ENCODE measurements at places on chromosomes 6 and 20.

DNA sequence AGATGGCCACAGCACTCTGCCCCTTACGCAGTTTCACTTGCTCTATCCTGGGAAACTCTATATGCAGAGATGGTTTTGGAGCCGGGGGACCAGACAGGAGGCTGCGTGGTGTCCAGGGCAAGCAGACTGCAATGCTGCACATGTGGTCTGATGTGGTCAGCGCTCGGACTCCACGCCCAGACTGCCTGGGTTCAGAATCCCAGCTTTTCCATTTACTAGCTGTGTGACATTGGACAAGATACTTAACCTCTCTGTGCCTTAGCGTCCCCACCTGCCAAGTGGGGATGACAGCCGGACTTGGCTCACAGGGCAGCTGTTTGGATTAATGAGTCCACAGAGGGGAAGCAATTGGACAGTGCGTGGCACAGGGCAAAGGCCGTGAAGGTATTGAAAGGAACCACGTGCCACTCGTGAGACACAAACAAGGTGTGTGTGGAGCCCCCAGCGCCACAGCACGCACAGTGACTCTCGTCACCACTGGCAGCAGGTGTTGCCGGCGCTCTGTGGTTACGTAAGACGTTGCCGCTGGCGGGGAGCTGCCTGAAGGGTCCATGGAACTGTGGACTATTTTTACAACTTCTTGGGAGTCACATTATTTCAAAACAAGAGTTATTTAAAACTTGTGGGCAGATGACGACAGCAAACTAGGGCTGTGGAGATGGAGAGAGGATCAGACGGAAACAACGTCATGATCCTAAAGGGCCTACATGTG lies 201.4 kb downstream of the PREX1 start:
- DNase-seq: peak; percentile 8

- no peak for DNase-seq
Measured at GRCh38 chr6:45457141-45457540, 79.4 kb upstream of the SUPT3H start.

- DNase-seq: no peak
Measured at GRCh38 chr6:46505693-46506512, 14.7 kb upstream of the RCAN2 start.

GRCh38 chr6:42400886-42401612 lies 50.7 kb downstream of the TRERF1 start:
- no peak for DNase-seq

GRCh38 chr20:33731693-33732165 lies at the start of gene ZNF341:
ZNF341 (plus strand) TSS chr20:33731996; CDS start chr20:33732022, 26 bp downstream.
- DNase-seq: no peak

- no peak for DNase-seq
Measured at GRCh38 chr20:45323731-45324130, 15.6 kb upstream of the MATN4 start.

DNA sequence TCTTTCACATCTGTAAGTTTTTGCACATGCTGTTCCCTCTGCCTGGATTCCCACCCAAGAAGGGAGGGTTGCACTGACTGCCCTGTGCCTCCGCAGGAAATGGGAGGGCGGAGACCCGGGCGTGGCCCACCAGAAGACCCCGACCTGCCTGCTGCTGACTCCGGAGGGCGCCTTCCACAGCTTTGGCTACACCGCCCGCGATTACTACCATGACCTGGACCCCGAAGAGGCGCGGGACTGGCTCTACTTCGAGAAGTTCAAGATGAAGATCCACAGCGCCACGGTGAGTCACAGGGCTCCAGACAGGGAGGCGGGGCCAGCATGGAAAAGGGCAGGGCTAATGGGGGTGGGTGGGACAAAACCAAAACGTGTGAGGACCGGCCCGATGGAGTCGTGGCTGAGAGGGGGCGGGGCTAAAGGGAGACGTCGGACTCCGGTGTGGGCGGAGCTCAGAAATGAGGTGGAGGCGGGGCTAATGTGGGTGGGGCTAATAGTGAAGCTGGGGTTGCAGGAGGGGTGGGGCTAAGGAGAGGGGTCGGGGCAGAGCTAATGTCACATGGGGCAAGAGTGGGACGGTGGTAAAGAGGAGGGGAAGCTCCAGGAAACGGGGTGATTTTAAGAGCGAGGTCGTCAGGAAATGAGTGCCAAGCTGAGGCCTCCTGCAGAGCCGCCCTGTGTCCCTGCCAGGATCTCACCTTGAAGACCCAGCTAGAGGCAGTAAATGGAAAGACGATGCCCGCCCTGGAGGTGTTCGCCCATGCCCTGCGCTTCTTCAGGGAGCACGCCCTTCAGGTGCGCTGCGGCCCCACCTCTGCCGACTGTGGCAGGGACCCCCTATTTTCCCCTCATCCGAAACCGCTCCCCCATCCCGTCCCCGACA lies 12.6 kb downstream of the HSPA12B start:
- DNase-seq: peak; percentile 26

DNA sequence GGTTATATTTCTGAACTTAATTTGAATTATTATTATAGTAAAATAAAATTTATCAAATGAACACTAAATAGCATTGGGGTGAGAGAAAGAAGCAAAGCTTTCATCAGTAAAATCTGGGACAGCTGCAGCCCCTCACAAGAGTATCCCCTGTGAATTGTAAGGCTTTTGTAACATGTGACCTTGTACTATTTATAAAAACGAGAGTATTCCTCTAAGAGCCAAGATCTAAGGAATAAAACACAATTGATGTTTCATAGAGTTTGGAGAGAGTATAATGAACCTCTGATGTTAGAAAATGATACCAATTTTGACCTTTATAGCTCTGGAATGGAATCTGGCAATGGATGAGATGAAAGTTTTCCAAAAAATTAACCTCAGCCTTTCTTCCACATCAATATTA lies 617.2 kb upstream of the ID4 start:
- DNase-seq: no peak

DNA sequence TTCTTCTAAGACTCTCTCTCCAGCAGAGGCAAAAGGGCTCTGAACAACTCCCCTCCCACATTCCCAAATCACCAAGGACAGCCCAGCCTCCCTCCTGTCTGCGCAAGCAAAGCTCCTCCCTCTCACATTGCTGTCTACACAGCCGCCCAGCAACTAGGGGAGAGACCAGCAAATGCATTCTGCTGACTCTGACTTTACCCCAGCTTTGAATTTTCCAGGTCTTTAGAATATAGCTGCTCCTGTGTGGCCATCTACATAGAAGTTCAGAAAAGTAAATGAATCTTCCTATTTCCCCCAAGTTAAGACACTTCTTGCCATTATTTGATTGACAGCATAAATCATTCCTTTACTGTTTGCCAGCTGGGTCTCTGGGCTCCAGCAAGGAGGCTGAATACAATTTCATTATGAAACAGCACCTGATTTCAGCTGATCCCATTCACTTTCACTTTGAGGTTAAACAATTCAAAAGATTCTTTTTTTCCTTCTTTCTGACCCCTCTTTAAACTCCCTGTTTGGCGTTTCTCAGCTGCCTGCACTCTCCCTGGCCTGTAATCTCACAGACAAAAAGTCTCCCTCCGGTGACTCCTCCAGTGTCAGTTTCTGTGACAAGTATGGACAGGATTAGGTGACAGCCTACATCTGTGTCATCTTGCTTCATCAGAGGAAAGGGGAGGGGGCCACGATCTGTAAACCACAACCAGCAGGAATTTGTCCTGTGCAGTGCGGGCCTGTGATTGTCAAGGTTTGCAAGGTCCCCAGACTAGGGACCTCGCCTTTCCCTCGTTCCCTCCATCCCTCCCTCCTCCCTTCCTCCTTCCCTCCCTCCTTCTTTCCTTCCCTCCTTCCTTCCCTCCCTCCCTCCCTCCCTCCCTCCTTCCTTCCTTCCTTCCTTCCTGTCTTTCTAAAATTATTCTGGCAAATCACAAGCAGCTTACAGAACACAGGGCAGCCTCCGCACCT lies 205.6 kb upstream of the RIN2 start:
- DNase-seq: peak; percentile 27

- no peak for DNase-seq
Measured at GRCh38 chr20:21767739-21768223, 62.3 kb downstream of the PAX1 start.

DNA sequence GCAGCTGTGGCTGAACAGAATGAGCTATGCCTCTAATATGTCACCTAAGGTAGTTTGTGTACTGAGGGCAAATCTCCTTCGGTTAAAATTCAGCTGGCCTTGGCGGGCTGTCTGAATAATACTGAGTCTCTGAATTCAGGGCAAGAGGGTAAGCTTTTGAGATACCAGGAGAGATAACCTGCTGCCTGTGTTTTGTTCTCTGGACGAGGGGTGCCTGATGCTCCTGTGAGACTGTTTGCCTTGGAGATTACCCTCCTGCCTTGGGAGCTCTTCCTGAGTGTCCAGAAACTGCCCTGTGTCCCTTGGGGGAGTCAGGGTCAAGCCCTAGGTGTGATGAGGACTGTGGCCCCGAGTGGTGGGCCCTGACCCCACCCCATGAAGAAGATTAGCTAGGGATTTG lies 282.9 kb downstream of the KIF16B start:
- DNase-seq: no peak

GRCh38 chr6:12594530-12594893 lies 122.1 kb upstream of the PHACTR1 start:
- DNase-seq: no peak

- DNase-seq: peak; percentile 24
Measured at GRCh38 chr6:13445005-13445743, 42.2 kb downstream of the GFOD1 start.

- DNase-seq: no peak
Measured at GRCh38 chr20:61722146-61722678, 343.5 kb downstream of the TAF4 start.

DNA sequence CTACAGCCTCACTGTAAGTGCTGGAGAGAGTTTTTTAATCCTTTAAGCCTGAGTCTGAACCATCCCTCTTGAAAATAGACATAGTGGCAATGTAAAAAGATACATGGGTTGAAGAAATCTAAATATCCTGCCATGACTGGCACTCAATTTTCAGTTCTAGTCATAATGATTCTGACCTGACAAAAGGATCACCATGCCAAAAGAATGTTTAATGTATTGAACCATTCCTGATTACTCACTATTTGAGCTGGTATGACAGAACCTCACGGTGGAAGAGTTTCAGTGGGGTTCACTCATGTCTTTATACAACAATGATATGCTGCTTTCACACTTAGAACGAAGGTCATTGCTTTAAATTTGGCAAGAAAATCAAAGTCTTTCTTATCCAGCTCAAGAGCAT lies 93.4 kb downstream of the HIVEP2 start:
- peak; percentile 51 for DNase-seq

DNA sequence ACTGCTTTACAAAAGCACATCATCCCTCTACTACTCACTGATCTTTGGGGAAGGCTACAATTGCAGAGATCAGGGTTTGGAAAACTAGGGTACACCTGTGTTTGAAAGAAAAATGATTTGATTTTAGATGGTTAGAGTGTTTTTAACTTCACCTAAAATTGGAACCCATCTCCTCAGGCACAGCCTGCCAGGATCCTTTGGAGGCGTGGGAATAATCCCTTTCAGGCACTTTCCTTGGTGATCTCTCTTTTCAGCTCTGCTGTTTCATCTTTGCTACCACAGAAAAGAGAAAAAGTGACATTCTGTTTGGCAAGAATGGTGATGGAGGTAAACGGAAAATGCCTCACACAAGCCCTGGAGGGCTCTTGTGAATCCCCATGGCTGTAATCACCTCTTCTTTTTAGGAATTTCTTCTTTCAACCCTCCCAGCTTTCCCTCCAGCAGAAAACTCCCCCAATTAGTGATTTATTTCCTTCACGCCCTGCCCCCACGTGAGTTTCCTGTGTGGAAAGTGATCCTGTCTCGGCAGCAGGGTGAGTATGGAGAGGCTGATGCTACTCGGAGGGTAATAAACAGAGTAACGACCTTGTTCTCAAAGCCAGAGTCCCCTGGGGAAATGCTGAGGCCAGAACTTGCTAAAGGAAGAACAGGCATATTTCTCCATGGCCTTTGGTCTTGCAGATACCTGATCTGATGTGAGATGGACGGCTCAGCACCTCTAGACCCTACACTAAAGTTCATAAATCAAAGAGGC lies 9.2 kb downstream of the KCNG1 start:
- no peak for DNase-seq

DNA sequence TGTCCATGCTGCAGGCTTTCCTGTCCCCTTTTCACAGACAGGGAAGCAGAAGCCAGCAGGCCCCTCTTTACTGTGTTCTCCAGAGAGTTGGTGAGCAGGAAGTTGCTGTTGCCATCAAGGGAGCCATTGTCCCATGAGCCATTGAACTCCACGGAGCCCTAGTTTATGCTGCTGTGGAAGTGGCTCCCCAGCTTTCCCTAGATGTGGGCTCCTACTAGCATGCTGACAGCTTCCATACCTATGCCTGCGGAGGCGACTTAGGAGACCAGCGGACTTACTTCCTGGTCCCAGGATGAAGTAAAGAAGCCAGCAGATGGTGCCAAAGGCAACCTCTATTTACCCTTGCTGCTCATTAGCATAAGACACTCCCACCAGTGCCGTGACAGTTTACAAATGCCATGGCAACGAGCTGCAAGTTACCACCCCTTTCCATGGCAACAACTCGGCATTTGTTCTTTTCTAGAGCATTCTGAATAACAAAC lies 30.8 kb upstream of the FKBP1A start:
- peak; percentile 54 for DNase-seq

GRCh38 chr20:62112368-62112767 lies 9.9 kb upstream of the LSM14B start:
- no peak for DNase-seq

- peak; percentile 71 for DNase-seq
Measured at GRCh38 chr6:140744659-140745320, 1370.3 kb upstream of the CITED2 start.

- DNase-seq: peak; percentile 48
Measured at GRCh38 chr20:47043086-47043485, 148.4 kb downstream of the EYA2 start.

GRCh38 chr6:87482366-87482765 lies 9.6 kb downstream of the SLC35A1 start:
- no peak for DNase-seq

GRCh38 chr20:46400253-46400652 lies 6.2 kb downstream of the ELMO2 start:
- DNase-seq: peak; percentile 79

DNA sequence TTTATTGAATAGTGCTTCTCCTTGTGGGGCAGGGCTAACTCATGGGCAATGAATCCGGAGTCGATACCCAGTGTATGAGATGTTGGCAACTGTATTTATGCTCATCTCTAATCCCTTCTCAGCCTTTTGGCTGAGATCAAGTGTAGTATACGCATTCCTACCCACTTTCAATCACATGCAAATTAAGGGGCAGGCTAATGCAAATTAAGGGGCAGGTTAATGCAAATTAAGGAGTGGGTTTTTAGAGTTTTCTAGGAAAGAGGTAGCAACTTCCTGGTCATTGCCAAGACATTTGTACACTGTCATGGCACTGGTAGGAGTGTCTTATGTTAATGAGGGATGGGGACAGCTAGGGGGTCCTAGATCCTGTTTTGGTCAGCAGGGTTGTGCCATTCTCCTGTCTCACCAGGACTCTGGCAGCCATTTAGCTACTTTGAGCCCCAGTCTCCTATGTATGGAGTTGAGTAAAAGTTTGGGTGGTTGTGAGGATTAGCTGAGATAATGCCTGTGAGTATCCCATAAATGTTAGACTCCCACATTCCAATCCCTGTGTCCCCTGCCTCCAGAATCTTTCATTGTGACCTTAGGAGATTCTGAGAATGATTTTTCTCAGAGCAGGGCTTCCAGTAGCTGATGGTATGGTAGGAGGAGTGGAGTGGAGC lies at the start of gene CNBD2:
Gene CNBD2 (plus strand): TSS at position 612 of the 662 bp plus-strand sequence. CDS start 173 bp downstream, outside the sequence.
- DNase-seq: no peak

GRCh38 chr6:158174514-158174913 lies 6.4 kb downstream of the GTF2H5 start:
- DNase-seq: peak; percentile 94

All from fibroblast of skin of back (primary cell).